ENCODE measurements at places on chromosomes 2 and 18.

GRCh38 chr18:43720041-43720440 is 442.8 kb upstream of the SYT4 start:
- DNase-seq: no peak

DNA sequence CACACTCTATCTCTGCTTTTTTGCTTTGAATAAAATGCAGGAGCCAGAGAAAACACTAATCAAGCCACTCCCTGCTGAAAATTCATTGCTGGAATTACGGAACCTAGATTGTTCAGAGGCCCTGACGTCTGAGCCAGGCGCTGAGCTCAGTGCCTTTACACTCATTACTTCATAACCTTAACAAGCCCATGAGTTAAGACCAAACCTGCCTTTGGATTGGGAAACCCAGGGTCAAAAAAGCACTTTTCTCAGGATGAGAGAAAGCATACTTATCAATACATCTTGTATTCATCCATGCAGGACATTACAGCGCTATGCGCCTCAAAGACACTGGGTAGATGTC is 762 bp downstream of the INO80C start:
- DNase-seq: no peak

DNA sequence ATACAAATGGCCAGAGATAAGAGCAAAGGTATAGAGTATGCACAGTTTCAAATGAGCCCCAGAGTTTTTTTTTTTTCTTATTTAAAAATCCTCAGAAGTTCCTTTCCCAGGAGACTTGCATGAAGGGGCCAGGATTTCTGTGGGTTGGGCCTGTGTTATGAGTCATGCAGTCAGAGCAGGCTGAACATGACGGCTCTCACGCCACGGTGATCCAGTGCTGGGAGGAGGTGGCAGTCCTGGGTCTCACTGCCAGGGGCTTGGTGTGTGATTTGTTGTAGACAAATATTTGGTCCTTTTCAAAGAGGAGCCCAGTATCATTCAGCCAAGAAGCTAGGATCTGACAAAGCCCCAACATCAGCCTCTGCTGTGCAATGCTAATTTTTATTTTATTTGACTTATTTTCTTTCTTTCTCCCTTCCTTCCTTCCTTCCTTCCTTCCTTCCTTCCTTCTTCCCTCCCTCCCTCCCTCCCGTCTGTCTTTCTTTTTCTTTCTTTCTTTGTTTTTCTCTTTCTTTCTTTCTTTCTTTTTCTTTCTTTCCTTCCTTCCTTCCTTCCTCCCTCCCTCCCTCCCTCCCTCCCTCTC is 10.4 kb upstream of the KCNE4 start:
- DNase-seq: no peak

DNA sequence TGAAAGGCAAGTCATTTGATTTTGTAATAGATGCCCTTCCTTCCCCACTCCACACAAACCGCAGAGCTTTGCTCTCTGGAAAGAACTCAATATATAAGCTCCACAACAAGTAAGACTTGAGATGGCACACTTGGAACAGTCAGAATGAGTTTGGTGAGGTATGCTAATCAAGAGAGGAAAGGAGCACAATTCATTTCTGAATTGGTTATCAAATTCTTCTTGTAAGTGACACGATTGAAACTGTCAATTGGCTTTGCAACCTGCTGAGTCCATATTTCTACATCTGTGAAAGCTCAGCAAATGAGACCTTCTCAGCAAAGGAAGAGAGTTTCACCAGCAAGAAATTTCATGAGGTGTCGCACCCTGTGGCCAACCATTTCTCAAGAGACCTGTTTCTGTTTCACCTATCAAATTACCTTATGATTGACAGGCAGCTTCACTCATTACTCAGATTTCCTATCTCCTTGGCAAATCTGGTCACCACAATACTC is 19.1 kb downstream of the CTLA4 start:
- no peak for DNase-seq

DNA sequence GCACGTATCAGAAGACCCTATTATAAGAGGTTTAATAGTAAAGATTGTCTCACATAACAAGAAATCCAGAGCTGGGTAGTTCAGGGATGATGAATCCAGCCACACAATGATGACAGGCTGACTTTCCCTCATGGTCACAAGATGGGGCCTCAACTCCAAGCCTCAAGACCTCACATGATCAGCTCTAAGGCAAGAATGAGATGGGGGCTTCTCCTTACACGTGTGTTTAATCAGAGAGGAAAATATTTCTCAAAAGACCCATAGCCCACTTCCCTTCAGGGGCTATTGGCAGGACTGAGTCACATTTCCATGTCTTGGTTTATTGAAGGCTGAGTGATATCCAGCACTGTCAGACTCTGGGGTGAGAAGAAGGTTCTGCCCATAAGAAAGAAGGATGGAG is 100.2 kb upstream of the FOSL2 start:
- no peak for DNase-seq

DNA sequence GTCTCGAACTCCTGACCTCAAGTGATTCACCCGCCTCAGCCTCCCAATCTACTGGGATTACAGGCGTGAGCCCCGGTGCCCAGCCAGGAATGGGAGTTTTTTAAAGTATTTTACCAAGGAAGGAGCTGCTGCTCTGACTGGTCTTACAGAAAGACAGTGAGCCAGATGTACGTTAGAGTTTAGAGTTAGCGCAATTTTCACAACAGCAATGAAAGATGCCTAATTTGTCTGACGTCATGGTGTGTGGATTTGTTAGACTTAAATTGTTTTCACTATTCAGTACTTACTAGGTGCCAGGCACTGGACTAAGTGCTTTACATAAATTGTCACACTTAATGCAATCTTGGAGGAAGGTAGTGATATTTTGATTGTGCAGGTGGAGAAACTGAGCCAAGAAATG is 12.4 kb upstream of the RPL37A start:
- DNase-seq: no peak

GRCh38 chr2:147017951-147018645 is 826.7 kb upstream of the ACVR2A start:
- DNase-seq: no peak

GRCh38 chr18:46061796-46062195 is 10.3 kb downstream of the PSTPIP2 start:
- no peak for DNase-seq

- no peak for DNase-seq
These were observed 7.1 kb upstream of the FIGLA start for GRCh38 chr2:70797506-70797905.

DNA sequence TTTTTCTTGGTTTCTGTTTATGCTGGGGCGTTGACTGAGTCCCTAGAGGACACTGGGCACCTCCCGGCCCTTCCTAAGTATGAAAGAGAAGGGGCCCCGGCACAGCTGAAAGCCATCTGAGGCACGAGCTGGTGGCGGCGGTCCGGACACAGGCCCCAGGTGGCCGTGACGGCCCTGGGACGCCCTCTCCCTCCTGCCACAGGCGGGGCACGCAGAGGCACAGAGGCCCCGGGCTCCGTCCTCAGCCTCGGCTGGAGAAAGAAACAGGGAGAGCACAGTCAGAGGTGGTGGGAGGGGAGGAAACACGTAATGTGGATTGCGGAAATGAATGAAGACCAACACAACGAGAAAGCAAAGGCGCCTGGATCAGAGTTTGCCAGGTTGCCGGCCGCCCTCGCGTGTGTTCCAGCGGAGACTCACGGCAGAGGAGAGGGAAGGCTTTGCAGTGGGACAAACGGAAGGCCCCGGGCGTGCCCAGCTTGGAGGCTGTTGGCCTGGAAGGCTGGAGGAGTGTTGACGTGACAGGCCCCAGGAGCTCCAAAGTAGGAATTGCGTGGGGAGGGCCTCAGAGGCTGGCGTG is 119.1 kb downstream of the PTGR3 start:
- DNase-seq: no peak

DNA sequence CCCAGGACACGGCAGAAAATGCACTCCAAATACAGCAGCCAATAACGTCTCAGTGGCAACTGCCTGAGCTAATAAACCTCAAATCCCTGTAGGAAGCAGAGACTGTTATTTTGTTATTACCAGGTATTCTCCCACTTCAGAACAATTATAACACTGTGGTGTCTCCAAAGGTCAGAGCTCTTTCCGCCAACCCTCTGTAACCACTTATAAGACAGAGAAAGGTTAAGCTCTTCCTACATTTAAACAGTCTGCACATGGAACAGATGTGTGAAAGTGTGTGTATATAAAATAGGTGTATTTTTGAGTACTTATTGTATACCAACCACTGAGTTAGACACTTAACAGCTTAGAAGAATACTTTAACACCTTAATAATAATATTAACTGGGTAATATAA is 64.1 kb downstream of the FBXO15 start:
- DNase-seq: no peak

DNA sequence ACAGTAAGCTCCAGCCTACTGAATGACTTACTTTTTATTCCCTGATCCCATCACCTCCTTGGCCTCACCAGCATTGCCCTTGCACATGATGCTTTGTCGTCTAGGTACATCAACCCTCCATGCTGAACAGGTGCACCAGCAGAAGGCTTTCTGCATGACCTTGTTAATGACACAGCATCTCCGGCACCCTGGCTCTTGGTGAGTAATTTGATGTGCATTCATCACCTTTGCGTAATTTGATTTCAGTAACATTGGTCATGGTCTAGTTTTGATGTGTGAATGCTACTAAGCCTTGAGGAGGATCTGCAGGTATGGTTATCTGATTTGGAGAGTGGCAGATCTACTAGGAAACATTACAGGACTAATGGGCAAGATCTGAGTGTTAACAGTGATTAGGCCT is 103.6 kb downstream of the STK39 start:
- no peak for DNase-seq

GRCh38 chr2:231364061-231364460 is 31.4 kb upstream of the B3GNT7 start:
- no peak for DNase-seq

GRCh38 chr2:65499216-65499615 is 66.8 kb upstream of the SPRED2 start:
- no peak for DNase-seq

- DNase-seq: no peak
These were observed 252.8 kb downstream of the MREG start for GRCh38 chr2:215760557-215760956.

- peak; percentile 48 for DNase-seq
These were observed 3.2 kb downstream of the ID2 start for GRCh38 chr2:8684878-8685696.

DNA sequence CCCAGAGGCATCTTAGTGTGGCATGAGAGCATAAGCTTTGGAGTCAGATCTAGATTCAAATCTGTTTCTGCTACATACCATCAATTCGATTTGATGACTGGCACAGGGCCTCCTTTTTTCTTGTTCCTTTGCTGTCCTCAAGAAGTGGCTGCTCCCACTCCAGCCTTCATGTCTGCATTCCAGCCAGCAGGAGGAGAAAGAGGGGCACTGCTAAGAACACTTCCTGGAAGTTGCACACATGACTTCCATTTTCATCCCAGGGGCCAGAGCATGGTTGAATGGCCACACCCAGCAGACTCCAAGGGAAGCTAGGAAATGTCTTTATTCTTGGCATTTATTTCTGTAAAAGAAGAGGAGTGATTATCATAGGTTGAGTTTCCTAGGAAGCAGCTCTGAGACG is 50.4 kb downstream of the EML6 start:
- no peak for DNase-seq

DNA sequence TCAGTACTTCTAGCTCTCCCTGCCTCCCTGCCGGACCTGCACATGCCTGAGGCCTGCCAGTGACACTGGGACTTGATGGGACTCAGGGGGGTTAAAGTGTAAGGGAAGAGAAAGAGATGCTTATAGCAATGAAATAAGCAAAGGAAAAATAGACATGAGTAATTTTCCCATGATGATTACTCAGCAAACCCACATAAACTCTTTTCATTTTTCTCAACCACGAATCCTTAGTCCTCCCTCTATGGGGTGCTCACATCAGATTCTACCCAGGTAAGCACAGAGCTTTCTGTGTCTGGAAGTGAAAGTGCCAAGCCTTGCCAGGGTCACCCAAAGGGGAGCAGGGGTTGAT is 44.8 kb upstream of the ANKRD62 start:
- no peak for DNase-seq

DNA sequence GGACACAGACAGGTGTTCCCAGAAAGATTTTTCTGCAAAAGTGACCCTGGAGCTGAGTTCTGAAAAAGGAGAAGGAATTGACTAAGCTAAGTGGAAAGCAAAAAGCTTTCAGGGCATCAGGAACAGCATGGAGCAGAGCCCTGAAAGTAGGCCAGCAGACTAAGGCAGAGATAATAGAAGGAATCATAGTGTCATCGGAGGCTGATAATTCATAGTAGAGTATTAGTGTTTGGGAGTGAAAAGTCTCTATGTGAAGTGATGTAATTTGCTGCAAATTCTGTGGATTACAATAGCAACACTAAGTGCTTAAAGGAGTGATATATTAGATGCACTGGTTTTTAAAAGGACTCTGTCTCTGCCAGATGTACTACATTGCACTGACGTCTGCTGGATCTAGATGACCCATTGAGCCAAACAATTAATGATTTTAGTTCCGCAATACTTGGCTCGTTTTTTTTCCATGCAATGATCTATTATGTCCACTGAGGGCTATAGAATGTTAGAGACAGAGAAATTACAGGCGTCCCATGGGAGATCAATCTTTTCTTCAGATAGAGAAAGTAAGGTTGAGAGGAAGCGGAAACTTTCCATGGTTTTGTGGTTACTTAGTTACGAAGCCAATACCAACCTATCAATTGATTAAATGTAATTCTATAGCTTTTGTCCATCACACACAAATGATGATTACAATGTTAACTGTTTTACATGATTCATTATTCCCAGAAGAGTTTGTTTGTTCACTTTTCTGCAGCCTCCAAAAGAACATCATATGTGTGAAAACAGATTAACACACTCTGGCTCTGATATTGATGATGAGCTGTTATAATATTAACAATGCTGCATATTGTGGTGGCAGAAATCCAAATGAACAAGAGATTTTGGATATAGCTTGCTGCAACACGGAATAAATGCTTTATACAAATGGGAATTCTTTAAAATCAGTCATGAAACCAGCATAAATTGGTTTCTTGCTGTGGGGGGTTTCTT is 143.7 kb downstream of the MC4R start:
- no peak for DNase-seq

DNA sequence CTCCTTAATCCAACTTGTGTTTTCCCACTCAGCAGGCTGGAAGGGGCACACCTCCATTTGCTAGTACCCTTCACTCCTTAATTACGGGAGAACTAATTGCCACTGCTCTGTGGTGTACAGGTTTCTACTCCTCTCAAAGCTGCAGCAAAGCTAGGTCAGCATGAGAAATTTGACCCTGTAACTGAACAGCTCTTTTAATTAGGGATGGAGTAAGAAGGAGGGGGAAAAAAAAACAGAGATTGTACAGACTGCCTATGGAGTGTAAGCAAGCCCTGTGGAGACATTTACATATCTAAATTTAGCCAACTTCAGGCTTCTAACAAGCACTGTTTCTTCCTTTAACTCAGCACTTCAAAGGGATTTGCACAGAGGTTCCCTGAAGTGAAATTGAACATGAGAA is 629.7 kb upstream of the SETBP1 start:
- no peak for DNase-seq

DNA sequence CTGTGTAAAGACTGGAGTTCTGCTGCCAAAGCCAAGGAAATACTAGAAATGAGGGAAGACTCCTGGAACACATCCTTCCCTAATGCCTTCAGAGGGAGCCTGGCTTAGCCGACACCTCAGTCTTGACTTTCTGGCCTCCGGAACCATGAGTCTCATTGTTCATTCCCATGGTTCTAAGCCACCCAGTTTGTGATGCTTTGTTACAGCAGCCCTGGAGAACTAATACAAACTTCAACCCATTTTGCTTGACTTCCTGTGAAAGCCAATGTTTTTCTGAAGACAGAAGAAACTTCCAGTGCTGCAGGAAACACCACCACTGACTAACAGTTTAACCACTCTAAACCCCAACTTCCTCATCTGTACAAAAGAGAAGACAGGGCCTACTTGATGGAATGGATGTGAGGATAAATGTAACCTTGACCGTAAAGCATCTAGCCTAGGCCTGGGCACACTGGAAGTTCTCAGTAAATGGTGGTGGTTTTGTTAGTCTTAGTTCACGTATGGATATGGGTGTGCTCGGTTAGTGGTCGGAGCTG is 85.9 kb upstream of the RFX8 start:
- peak; percentile 12 for DNase-seq

All from naive thymus-derived CD8-positive, alpha-beta T cell (primary cell).